ENCODE measurements at places on chromosomes 13 and 19.

- no peak for DNase-seq
Measured at GRCh38 chr13:42478531-42479156, 95.3 kb upstream of the TNFSF11 start.

DNA sequence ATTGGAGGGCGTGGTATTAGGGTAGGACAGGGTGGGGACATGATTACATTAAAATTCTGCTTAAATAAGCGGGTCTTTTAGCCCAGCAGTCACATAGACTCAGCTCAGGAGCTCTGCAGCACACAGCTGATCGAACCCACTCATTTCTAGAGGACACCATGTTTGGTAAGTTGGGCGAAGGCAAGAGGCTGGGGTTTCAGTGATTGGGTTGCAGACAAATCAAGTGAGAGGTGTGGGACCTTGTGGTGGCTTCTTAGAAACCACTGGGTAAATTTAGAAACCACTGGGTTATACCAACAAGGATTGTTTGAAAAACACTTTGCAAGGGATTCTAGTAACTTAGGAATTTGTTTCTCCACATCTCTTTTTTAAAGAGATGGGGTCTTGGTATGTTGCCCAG is at the start of gene LEUTX:
TSS of gene LEUTX (plus strand) at position 92 of the 400 bp plus-strand sequence. CDS start at position 159, 67 bp downstream.
- DNase-seq = no peak

GRCh38 chr19:31903979-31904378 is 441.4 kb upstream of the ZNF507 start:
- no peak for DNase-seq

DNA sequence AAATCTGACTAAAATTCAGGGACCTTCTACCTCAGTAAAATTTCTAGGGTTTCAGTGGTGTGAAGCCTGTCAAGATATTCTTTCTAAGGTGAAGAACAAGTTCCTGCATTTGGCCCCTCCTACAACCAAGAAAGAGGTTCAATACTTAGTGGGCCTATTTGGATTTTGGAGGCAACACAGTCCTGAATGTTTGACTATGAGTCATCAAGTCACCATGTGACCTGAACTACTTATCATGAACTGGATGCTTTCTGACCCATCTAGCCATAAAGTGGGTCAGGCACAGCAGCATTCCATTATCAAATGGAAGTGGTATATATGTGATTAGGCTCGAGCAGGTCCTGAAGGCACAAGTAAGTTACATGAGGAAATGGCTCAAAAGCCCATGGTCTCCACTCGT is 163.0 kb upstream of the IRS2 start:
- DNase-seq = no peak

DNA sequence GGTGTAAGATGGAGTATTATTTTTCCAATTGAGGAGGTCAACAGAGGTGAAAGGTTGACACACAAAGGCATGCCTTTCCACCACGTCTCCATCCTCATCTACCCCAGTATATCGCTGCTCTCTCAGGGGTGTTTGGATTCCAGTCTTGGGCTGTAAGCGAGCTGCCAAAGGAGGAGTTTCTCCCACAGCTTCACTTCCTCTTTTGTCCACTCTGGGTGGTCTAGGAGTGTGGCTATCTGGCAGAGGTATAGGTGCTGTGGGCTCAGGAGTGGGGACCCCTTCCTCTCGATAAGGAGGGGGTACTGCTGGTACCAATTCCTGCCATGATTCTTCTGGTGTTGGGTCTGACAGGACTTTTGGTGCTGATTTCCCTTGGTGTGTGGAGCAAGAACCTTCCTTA is 39.4 kb downstream of the ZNF846 start:
- no peak for DNase-seq
